GM06990 (cell line): ENCODE measurements at places on chromosomes 3 and 15.
A peak's percentile ranks its signal among the peaks of the same experiment; 100 is the strongest.

DNA sequence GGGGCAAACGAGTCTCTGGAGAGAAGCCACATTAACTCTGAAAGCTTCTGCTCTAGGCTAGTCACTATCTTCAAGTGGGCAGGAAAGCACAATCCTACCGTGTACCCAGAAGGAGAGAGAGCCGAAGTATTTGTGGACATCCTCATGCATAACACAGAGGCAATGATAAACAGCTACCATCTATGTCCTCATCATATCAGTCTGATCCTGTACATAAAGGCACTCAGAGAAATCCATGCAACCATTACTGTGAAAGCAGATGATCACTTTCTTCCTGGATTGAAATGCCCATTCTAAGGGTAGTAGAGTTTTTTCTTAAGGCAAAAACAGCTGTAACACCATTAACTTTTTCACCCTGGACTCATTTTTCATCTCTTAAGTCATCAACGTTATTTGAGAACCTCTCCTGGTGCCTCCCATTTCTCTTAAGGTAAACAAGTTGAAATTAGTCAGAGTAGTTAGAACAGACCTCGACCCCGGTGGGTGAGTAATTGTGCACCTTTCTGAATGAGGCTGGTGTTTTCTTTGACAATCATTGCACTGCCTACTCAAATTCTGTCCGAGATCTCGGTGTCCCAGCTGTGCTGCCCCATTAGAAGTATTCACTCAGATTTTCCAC, 327.4 kb downstream of the SHQ1 start:
- DNase-seq = peak; percentile 39

DNA sequence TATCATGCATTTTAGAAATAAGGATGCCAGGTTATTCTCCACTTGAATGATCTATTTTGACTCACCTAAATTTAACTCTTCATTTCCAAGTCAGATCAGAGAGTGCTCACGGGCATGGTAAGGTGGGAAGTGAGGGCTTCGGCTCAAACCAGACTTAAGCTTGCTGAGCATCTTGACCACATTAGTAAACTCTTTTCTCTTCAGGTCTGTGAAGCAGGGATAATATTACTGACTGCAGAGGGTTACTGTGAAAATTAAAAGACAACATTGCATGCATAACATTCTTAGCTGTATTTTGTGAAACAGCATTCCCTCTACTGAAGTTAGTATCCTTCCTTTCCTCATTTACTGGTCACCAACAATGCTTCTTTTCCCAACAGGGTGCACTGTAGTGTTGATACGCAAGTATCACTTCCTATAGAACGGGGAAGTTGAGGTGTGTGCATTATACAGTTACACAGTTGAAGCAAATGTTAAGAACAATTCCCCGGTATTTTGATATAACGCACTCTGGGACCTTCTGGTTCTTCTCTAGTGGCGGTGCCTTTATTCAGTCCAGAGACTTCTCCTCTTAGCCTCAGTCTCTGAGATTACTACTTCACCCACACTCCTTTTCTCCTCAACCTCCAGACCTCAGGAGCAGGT, 74.1 kb upstream of the MNS1 start:
- no peak for DNase-seq

DNA sequence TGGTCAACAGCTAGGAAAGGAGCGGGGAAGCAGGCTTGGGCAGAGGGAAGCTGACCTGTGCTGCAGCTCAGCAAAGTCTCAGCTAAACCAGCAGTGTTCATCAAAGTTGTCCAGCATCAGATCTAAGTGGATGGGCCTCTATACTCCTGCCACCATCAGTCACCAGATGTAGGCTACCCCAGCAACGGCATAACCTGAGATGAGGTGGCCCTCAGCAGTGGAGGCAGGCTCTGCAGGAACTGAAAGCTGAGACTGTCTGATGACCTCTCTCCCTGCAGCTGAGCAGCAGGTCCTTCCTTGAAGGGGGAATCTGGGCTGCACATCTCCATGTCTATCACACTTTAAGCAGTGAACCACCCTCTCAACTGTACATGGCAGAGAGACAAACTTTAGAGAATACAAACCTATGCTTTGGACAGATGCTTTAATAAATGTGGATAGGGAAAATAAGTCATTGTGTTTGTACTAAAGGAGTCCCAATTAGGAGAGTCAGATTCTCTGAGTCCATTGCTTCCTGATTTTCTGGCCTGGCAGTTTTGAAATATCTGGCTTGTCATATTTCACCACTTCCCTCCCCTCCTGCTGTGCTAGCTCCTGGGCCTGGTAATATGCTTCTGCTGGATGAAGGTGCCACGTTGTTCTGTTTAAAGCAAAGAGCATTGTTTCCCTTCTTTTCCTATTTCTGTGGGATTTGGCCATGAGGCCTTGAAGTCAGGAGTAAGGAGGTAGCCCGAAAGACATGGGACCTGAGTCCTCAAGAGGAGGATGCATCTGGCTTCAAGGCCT, 11.1 kb upstream of the PSTPIP1 start:
- DNase-seq = no peak

- DNase-seq = no peak
These were observed 9.5 kb downstream of the C3orf52 start for GRCh38 chr3:112095731-112096130.

DNA sequence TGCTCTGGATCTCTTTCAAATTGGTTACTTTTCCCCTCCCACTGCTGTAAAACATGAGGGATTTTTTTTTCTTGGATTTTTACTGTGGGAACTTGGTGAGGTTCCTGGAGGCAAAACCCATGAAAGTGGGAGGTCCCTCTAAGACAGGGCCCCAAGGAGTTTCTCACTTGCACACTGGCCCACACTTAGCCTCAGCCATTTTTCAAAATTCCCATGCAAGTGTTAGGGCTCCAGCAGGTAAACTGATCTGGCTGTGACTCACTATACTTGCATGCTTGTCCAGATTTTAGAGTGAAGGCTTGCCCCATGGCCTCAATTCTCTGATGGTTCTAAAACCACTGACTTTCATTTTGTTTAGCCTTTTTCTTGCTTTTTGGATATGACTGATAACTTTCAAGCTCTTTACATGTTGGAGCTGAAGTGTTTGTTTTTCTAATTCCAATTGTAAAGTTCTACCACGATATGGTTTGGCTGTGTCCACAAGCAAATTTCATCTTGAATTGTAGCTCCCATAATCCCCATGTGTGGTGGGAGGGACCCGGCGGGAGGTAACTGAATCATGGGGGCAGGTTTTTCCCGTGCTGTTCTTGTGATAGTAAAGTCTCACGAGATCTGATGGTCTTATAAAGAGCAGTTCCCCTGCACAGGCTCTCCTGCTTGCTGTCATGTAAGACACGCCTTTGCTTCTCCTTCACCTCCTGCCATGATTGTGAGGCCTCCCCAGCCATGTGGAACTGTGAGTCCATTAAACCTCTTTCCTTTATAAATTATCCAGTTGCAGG, 37.7 kb downstream of the MCCC1 start:
- DNase-seq = no peak

- no peak for DNase-seq
These were observed 425.6 kb downstream of the CADM2 start for GRCh38 chr3:85384372-85384771.

- DNase-seq = no peak
These were observed 100.8 kb downstream of the STAC start for GRCh38 chr3:36480911-36481648.

GRCh38 chr15:59491062-59491461, 53.1 kb downstream of the FAM81A start:
- DNase-seq = no peak

DNA sequence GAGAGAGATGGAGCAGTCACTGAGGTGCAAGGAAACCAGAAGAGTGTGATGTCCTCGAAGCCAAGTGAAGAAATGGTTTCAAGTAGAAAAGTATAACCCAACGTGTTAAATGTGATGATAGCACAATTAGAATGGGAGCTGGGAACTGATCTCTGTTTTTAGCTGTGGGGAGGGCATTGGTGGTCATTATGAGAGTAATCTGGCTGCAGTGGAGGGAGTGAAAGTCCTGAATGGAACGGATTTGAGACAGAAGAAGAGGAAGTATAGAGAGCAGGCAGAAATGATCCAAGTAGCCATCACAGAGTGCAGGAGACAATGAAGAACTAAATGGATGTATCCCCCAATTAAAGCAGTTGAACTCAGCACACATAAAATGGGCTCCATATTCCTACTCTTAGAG, 235.3 kb downstream of the IGSF11 start:
- no peak for DNase-seq

- DNase-seq = no peak
These were observed 28.1 kb upstream of the CNBP start for GRCh38 chr3:129211772-129212171.

DNA sequence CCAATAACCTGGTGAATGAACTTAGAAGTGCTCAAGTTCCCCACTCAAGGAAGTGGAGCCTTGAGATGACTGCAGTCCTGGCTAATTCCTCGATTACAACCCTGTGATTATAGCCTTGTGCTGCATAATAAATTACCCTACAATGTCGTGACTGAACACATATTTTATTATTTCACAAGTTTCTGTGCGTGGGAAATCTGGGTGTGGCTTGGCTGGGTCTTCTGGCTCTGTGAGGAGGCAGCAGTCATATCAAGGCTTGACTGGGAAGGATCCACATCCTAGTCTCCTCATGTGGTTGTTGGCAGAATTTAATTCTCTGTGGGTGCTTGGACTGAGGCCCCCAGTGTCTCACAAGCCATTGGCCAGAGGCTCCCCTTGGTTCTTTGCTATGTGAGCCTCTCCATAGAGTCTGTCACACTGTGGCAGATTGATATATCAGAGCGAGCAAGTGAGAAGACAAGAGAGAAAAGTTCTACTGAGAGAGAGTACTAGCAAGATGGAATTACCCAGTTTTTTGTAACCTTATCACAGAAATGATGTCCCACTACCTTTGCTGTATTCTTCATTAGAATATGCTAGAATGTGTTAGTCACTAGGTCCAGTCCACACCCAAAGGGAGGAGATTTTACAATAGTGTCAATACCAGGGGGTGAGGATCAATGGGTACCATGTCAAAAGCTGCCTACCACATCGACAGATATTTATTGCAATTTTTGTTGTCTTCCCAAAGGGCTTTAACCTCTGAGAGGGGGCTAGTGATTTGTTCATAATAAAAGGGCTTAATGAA, 102.8 kb upstream of the TBC1D5 start:
- no peak for DNase-seq

GRCh38 chr3:139319428-139320402, 24.1 kb upstream of the MRPS22 start:
- no peak for DNase-seq

- DNase-seq = no peak
These were observed 172.7 kb upstream of the LMCD1 start for GRCh38 chr3:8328967-8329366.

DNA sequence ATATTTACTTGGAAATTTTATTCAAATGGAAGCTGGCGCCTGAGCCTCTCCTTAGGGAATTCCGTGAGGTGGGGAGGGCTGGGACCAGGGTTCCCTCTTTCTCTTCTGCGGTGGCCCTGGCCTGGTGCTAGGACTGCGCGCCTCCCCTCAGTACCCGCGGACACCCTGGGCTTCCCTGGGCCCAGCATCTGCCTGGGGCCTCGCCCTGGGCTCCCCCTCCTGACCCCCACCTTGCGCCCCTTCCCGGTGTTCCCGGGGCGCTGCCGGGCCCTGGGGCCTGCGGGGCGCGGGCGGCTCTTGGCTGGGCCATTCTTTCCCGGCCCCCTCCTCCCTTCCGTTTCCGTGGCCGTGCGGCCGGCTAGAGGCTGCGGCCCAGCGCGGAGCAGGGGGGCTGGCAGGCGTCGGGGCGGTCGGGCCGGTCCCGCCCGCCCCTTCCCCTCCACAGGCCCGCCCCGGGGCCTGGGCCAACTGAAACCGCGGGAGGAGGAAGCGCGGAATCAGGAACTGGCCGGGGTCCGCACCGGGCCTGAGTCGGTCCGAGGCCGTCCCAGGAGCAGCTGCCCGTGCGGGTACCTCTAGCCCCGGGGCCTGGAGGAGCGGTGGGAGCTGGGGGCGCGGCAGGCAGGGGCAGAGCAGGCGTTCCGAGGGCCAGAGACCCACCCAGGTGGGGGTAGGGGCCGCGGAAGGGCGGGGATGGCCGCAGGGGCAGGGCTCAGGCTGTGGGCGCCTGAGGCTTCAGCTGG, at the start of gene FES:
Gene FES, plus strand, starts transcription at position 529 of the 743 bp plus-strand sequence. CDS start 542 bp downstream, outside the sequence.
- DNase-seq = peak; percentile 36

GRCh38 chr3:138688871-138689299, 80.3 kb downstream of the FAIM start:
- DNase-seq = no peak

- no peak for DNase-seq
These were observed 2.6 kb upstream of the SLC9A9 start for GRCh38 chr3:143850877-143851276.

- DNase-seq = no peak
These were observed 90.2 kb downstream of the HES1 start for GRCh38 chr3:194225988-194226663.

GRCh38 chr3:112675349-112675748, 34.4 kb upstream of the CCDC80 start:
- no peak for DNase-seq

GRCh38 chr3:115084686-115085085, 62.4 kb downstream of the ZBTB20 start:
- DNase-seq = no peak
